ENCODE measurements at places on chromosomes 5 and 9.

DNA sequence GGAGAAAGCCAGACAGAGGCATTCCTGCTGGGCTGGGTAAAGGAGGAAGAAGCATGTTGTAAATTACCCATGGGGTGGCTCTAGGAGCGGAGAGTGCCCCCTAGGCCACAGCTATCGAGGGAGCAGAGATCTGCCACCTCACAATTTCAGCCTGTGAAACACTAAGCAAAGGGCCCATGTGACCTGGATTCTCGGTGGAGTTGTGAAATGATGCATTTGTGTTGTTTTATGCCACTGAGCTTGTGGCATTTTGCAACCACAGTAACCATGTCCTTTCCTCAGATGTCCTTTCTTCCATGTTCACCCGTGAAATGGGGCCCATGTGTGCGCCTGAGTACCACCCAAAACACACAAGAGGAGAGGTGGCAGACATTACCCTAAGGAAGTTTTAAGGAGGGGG is 159.3 kb downstream of the SYK start:
- no peak for DNase-seq

- peak; percentile 64 for DNase-seq
Measured at GRCh38 chr5:157718519-157718918, 12.7 kb upstream of the THG1L start.

GRCh38 chr5:68746643-68747420 is 347.0 kb upstream of the SLC30A5 start:
- no peak for DNase-seq

GRCh38 chr5:67221487-67222242 is 25.1 kb upstream of the CD180 start:
- peak; percentile 83 for DNase-seq

- DNase-seq = no peak
Measured at GRCh38 chr5:68543212-68543611, 327.7 kb downstream of the PIK3R1 start.

DNA sequence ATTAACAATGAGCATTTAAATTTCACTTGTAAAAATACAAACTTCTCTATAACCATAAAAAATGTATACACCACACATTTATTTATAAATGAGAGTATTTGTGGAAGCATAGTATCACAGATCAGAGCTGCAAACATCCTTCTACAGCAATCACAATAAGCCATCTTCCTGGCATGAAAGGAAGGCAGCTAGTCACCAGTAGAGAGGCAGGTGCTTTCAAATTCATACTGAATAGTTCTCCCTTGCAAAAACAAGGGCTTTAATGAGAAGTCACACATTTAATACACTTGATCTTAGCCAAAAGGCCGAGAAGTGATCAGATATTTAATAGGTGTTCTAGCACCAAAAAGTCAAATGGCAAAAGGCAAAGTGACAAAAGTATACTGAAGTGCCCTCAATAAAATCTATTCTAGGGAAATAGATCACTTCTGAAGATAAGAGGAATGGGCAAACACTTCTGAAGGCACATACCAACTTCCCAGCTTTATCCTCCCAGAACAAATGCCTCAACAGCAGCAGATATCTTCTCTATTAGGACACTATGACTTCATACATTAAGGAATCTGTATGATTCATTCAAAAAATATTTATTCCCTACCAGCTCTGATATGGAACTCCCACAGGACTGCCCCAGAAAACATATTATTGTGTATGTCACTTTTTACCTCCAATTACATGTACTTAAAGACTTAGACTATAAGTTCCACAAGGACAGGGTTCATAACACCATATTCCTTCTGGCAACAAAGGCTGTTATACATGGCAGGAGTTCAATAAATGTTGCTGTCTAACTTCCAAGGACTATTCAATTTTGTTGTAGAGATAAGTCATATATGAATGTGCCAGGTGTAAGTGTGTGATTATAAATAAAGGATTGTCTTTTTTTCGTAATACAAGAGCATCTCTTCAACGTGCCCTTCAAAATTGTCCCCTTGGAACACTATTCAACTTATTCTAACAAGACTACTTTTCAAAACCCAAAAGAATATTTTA is 31.7 kb downstream of the MAPKAP1 start:
- DNase-seq = no peak

DNA sequence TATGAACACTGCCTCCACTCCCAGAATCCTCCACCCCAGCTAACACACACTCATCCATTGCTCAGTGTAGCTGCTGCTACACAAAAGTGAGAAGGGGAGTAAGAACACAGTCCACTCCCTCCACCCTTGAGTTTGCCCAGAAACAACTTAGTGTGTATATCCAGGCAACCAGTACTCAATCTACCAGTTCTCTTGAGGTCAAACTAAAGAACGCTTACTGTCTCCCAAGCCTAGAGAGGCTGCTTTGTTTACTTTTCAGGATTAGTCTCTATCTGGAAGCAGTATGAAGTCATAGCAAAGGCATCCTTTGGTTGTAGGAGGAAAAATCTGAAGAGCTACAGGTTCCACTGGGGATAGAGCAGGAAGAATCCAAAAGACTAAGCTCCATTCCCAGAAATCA is 296.3 kb downstream of the KCNN2 start:
- no peak for DNase-seq

- no peak for DNase-seq
Measured at GRCh38 chr5:126519637-126520592, 75.1 kb downstream of the ALDH7A1 start.

DNA sequence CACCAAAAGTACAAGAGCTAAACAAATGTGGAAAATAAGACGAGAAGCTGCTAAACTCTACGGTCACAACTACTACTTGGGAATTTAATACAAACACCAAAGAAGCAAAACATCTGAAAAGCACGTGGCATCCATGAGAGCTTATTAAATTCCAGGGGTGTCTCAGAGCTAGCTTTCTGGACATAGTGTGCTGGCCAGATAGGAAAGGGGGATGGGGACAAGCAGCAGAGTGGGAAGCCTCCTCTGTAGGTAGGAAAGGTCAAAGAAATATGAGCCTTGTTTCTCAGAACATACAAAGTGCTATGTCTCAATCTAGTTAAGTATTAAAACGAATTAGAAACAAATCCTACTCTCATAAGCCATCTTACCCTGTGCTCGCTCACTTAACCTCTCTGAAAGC is 51.3 kb upstream of the GOLPH3 start:
- DNase-seq = no peak

Measured in activated CD4-positive, alpha-beta T cell treated with anti-CD3 and anti-CD28 coated beads, Interleukin-2, amount 50 U/mL, for 16 hours (primary cell).